ENCODE measurements at places on chromosomes 6 and 20.
A peak's percentile ranks its signal among the peaks of the same experiment; 100 is the strongest.

DNA sequence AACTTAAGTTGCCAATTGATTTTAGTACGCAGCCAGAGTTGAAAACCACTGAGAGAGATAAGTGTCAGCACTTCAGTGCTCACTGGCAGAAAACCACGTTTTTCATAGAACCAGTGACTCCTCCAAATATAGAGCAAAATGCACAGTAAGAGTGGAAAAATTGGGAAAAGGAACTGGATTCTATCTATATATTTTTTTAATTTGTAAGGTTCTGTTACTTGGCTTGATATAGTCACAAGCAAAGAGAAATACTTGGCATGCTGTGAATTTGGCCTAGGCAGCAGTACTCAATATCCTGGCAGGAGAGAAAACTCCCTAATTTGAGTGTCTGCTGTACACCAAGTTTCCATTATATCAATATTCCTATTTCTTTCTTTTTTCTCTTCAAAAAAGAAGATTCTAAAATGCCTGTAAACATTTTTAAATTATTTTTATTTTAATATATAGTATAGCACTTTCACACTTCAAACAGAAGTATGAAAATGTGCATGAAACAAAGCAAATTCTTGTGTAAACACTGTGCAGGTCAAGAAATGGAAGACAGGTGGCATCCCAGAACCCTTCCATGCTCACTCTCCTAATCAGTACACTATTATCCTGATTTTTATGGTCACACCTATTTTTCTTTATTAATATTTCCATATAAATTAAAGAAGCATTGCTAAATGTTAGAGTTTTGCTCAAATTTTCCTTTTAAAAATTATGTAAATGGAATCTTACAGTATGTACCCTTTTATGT is 561.8 kb upstream of the RNF217 start:
- no peak for DNase-seq

GRCh38 chr20:58470336-58471192 is 44.6 kb downstream of the APCDD1L start:
- no peak for DNase-seq

GRCh38 chr6:107737397-107737793 is 86.7 kb downstream of the SCML4 start:
- DNase-seq = no peak

DNA sequence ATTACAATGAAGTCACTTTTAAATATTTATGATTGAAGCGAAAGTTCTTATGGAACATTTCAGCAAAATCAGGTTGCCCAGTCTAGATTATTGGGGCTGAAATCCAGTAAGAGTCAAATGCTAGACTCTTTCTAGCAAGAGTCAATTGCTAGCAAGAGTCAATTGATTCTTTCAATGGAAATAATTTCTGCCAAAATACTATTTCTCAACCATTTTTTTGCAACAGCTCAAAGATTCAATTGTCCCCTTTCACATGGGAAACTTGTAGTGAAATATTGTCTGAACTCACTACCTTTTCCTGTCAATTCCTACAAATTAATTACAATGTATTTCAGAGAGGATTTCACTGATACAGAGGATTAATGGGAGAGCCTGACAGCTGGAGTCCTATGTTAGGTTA is 78.3 kb downstream of the MAP7 start:
- DNase-seq = no peak

GRCh38 chr6:40290816-40291215 is 296.3 kb downstream of the LRFN2 start:
- no peak for DNase-seq

DNA sequence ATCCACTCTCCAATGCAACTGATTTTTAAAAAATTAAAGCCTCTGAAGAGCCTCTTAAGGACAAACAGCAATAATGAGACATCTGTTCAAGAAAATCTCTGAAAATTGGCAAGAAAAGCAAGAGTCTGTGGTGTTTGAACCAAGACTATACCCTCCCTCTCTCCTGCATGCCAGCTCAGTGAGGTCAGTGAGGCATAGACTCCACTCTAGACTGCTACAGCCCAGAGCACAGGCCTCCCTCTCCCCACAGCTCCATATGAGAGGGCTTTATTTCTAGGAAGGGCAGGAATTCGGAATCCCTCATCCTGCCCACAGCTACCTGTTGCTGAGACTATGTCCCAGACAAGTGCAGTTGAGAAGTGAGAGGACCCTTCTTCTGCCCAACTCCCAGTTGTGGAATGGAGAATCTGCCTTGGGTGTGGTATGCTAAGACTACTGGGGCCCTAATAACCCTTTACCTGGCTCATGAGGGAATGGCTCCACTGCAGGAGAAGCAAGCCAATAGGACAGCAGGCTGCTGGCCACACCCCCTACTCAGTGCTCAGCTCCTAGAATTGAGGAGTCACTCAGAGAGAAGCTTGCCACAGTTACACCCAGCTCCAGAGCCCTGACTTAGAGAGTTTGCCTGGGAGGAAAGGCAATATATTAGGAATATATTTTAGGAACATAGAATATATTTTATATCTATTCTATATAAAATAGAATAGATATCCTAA is 22.7 kb upstream of the HLA-DQA1 start:
- no peak for DNase-seq

DNA sequence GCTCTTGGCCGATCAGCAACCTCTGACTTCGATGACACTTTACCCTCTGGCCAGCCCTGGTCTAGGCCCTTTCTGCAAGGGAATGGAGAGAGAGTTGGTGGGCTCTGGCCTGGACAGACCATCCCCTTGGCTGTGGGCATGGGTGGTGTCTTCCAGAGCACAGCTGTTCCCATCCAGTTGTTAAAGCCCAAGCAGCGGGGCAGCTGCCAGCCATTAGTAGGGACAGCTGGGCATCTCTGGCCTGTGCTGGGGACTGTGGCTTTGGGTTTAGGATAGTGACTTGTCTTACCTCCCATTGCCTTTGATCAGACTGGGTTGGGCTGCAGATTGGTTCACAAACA is 2.8 kb downstream of the CDC25B start:
- no peak for DNase-seq

- DNase-seq = no peak
Measured at GRCh38 chr6:16137451-16137801, 8.5 kb downstream of the MYLIP start.

DNA sequence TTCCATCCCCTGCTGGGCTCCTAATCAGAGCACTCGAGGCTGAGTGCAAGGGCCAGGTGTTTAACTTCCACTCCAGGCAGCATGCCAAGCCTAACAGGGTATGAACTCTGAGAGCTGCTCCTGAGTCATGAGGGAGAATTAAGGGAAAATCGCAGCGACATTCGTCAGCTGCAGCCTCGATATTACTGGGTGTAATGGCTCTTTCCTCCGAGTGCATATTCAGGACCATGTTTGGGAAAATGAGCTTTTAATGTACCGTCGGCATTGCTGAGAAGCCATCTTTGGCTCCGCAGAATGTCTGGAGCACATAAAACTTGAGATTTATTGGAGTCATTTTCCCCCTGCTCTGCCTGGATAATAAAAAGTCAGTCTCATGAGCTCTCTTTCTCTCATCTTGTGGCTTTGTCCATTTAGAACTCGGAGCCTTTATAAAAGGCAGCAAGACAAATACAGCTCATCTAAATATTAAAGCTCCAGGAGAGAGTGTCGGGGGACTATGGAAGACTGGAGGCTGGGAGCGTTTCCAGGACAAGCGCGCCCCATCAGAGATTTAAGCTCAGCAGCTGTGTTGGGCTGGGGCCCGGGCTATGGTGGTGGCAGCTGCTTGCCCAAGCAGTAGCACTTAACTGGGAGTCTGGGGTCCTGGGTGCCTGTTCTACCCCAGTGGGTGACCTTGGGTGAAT is 103.7 kb downstream of the TOX2 start:
- DNase-seq = peak; percentile 82

GRCh38 chr20:51137461-51137860 is 114.6 kb upstream of the KCNG1 start:
- no peak for DNase-seq

GRCh38 chr20:42749556-42749955 is 440.1 kb downstream of the PTPRT start:
- no peak for DNase-seq

GRCh38 chr6:4296552-4296951 is 161.2 kb upstream of the ECI2 start:
- no peak for DNase-seq

GRCh38 chr6:129801909-129802308 is 59.2 kb downstream of the TMEM244 start:
- DNase-seq = no peak

- DNase-seq = no peak
Measured at GRCh38 chr6:9039258-9039657, 603.9 kb upstream of the SLC35B3 start.

- no peak for DNase-seq
Measured at GRCh38 chr6:85685713-85686112, 43.0 kb upstream of the SYNCRIP start.

DNA sequence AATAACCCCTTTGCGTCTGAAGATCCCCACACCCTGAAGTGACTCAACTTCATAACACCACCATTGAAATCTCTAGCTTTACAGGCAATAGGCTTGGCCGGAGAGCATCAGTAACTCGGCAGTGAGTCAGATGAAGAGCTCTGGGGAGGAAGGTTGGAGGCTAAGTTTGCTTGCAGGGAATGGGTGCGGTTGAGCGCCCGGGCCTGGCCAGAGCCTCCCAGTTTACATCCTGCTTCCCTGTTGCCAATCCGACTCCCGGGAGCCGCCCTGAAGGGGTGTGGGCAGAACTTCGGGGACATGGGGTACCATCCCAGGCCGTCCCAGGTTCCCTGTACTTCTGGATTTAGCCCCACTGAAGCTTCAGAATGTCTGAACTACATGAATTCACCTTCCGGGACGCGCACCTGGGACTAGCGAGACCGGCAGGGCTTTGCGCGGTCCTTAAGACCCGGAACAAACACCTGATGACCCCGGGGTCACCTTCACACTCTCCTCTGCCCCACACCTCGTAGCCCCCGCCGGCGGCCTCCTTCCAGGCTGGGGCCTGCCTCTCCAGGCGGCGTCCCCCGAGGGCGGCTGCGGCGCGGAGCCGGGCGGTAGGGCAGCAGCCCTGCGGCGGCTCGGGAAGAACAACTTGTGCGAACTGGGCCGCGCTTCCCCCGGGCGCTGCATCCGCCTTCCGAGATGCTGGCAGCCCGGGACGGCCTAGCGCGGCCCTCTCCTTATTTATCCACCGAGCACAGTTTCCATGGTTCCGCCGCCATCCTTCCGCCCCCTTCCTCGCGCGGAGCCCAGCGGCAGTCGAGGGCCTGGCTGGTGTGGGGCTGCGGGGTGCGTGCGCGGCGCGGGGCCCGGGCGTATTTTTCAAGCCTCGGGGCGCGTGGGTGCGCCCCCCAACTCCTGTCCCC is 56.6 kb upstream of the RREB1 start:
- DNase-seq = peak; percentile 60

GRCh38 chr6:141394565-141395051 is 738.1 kb upstream of the GJE1 start:
- no peak for DNase-seq

Measured in fibroblast of the aortic adventitia (primary cell).